ENCODE measurements at places on chromosomes 12 and 14.
A peak's percentile ranks its signal among the peaks of the same experiment; 100 is the strongest.

DNA sequence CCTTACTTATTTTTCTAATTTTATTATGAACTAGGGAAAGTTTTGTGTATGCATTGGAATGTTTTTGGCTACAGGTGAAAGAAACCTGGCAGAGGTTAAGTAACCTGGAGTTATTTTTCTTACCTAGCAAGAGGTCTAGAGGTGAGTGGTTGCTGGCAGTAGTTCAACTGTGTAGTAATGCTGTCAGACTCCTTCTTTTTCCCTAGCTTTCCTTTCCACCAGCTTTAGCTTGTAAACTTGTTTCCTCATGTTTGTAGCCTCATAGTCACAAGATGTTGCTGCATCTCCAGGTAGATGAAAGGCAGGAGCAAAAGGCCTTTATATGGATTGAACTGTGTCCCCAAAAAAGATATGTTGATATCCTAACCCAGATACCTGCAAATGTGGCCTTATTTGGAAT lies 105.1 kb upstream of the AMIGO2 start:
- DNase-seq, result no peak

DNA sequence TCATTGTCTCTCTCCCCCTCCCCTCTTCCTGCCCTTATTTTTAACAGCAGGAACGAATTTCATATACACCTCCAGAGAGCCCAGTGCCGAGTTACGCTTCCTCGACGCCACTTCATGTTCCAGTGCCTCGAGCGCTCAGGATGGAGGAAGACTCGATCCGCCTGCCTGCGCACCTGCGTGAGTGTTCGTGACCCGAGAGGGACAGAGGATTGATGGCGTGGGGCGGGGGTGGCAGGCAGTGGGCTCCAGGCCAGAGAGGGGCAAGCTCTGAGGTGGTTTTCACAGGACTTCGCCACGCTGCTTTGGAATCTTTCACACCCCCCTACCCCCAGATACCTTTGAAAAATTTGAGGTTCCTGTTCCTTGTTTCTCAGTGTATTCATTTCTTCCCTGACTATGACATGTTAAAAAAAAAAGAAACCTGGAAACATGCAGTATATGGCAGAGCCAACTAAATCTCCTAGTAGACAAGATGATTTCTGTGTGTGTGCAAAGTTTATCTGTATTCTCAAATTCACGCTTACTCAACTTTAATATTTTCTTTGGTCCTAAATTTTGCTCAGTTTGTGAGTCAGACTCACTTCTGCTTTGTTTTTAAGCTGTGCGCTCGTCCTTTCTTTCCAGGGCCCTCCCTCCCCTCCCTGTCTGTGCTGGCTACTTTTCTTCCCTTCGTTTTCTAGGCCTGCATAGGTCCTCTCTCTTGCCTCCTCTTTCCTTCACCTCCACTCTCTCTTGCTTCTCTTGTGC lies 103.1 kb downstream of the ETV6 start:
- DNase-seq, result no peak

DNA sequence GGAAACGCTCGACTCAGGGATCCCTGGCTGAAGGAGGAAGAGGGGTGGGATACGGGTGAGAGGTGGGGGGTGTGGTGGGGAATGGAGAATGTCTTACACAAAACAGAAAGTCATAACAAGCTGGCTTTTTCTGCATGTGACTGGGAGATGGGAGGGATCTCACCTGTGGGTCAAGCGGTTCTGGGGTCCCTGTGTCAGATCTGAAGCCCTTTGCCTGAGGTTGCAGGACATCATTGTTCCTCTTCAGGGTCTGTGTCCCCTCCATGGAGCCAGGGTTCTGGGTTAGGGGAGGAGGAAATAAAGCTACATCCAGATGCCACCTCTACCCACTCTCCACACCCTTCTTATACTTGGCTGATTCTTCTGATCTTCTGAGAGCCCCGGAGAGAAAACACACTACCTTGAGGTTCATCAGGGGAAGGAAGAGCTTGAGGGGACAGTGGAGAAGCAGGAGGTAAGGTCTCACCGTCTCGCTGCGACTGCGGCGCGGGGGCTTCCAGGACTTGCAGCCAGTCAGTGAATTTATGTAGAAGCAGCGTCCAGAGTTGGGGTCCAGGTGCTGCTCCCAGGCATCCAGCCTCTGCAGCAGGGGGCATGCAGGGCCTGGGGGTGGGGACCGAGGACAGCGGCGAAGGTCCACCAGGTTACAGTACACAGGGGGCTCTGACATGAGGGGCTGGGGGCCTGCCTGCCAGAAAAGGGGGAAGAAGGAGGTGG lies 2.5 kb downstream of the ARHGAP9 start:
- no peak for DNase-seq

- DNase-seq, result no peak
Measured at GRCh38 chr12:32906399-32907165, 10.0 kb upstream of the PKP2 start.

DNA sequence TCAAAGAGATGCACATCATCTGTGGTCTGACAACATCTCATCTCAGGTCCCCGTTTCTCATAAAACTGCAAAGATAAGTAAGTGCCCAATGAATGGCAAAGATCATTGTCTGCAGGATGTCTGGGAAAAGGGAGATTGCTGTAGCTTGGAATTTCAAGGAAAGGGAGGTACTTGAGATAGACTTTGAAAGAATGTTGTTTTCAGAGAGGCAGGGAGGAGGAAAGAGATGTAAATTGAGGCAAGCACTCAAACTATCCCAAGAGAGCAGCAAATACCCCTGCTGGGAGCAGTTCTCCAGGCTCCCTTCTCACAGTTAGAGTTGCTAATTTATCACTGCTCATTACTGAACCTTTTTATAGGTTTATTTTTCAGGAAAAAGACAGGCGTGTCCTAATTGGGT lies 107.1 kb downstream of the MYRFL start:
- DNase-seq, result no peak

GRCh38 chr12:43425361-43425760 lies 126.6 kb downstream of the ADAMTS20 start:
- DNase-seq, result no peak

DNA sequence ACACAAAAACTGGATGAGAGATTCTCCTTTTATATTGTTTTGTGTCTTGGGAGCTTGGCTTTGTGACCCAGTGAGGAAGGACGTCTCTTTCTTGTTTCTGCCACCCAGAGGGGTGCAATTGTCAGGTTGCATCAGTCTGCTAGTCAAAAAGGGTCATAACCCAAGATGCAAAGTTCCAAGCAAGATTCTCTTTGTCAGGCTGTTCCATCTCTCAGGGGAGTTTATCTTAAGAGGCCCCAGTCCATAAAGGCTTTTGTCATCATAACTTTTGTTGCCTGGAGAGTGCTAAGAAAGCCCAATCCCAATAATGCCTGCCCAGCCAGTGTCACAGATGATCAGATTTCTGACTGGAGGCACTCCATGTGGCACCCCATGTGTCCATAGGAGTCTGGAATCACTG lies 444.9 kb downstream of the TRHDE start:
- no peak for DNase-seq

GRCh38 chr14:100155049-100155621 lies 4.3 kb downstream of the DEGS2 start:
- no peak for DNase-seq

DNA sequence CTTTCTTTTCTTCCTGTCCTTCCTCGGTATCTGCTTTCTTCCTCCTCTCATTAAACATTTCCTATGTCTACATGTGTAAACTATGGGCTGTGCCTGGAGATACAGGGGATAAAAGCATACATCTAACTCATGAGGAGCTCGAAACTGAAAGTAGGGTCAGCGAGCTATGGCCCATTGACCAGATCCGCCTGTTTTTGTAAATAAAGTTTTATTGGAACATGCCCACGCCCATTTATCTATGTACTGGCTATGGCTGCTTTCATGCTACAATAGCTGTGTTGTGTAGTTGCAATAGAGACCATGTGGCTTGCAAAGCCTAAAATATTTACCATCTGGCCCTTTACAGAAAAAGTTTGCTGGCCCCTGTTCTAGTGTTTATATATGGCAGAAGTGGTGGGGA lies 500.8 kb upstream of the GARIN6 start:
- no peak for DNase-seq

DNA sequence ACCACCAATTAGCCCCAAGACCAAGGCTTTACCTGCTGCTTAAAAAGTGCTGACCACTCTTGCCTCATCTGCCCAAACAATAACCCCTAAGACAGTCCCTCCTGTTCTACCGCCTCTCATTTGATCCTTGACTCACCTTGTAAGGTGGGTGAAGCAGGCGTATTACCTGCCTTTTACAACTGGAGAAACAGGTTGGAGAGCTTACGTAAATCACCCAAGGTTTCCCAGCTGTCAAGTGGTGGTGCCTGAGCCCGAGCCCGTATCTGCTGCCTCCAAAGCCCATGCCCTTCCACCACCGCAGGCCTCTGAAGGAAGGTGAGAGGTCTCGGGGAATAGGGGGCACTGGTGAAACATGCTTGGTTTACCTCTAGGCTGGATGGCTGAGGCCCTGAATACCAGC lies 36.6 kb downstream of the MAX start:
- no peak for DNase-seq

- no peak for DNase-seq
Measured at GRCh38 chr14:37585971-37586796, 8.9 kb downstream of the FOXA1 start.

DNA sequence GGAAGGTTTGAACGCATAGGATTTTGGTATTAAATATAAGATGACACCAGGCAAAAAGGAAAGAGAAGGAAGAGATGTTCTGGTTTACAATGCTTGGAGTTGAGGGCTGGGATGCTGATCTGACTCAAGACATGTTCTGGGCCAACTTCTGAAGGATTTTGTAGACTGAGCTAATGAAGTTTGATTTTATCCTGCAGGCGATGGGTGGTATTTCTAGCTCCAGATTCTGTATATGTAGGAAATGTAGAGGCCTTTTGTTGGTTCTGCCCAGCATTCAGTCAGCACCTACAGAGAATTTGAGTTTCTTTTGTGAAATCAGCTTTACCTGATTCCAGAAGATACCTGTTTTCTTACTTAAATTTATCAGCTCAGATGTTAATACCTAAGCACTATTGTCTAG lies 48.2 kb downstream of the VEZT start:
- no peak for DNase-seq

- DNase-seq, result no peak
Measured at GRCh38 chr12:118526255-118527095, 150.1 kb downstream of the SUDS3 start.

GRCh38 chr14:106790189-106791036 lies 1264.0 kb downstream of the TMEM121 start:
- peak; percentile 72 for DNase-seq

- no peak for DNase-seq
Measured at GRCh38 chr12:104669089-104669721, 212.5 kb downstream of the CHST11 start.

GRCh38 chr12:47216150-47216677 lies 136.5 kb upstream of the AMIGO2 start:
- peak; percentile 69 for DNase-seq

GRCh38 chr12:13082861-13083260 lies 20.6 kb downstream of the GSG1 start:
- DNase-seq, result no peak

- no peak for DNase-seq
Measured at GRCh38 chr12:110906985-110907384, 13.4 kb downstream of the MYL2 start.

DNA sequence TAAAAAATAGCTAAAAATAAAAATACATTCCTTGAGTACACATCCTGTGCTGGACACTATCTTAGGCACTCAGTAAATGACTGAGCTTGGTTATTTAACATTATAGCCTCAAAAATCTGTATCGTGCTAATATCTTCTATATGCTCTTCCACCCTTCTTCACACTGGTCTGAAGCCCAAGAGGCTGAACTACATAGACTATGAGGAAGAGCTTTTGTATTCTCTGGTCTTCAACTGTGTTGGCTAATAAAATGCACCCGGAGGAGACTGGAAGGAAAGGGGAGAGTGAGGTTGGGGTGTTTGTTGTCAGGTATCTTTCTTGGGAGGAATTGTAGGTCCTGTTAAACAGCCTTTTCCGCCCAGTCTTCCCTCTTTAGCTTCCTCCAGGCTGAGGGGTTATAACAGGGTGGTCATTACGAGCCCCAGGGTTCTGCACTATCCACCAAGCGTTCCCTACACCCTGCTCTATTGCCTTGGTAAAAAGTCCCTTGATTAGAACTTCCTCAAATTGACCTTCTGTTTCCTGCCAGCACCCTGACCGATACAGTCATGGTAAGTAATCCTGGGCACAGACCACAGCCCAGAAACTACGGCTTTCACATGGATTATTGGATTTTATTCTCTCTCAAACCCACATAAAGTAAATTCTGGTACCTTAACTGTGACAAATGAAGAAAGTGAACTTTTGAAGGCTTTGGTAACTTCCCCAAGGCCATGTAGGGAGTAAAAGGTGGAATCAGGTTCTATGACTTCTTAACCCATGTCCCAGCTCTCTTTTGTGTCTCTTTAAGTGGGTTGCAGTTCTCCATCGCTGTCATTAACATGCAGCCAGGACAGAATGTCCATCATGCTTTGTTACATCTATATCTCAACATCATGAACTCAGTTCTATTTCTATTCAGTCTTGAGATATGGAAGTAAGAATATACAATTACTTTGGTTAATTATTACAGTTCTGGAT lies 71.3 kb downstream of the PTHLH start:
- DNase-seq, result no peak

GRCh38 chr14:74549588-74549987 lies 56.0 kb downstream of the ISCA2 start:
- no peak for DNase-seq

GRCh38 chr14:34018125-34018524 lies 67.3 kb upstream of the EGLN3 start:
- DNase-seq, result no peak

DNA sequence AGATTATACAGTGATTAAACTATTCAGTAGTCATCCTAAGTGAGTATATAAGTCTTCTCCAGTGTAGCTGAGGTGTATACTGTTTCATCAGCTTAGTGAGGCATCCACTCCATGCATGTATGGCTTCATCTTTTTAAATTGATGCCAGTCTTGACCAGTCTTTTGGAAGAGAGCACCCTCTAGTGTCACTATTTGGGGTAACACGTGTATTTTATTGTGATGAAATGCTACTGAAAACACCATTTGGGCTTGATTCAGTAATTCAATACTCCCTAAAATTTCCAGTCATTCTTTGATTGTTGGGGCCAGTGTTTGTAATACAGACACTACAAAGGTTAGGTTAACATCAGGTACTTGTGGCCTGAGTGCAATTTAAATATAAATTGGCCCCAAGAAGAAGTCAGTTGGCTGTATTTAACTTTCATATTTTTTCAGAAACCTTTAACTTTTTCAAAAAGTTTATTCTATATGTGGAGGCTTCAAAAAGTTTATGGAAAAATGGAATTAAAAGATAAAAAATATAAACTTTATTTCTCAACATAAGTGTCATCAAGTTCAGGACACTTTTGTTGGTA lies 35.3 kb downstream of the MIPOL1 start:
- DNase-seq, result no peak
